ENCODE measurements at places on chromosomes 16 and 17.
A peak's percentile ranks its signal among the peaks of the same experiment; 100 is the strongest.

- peak; percentile 7 for DNase-seq
These were observed 26.1 kb downstream of the METTL16 start for GRCh38 chr17:2485543-2485942.

DNA sequence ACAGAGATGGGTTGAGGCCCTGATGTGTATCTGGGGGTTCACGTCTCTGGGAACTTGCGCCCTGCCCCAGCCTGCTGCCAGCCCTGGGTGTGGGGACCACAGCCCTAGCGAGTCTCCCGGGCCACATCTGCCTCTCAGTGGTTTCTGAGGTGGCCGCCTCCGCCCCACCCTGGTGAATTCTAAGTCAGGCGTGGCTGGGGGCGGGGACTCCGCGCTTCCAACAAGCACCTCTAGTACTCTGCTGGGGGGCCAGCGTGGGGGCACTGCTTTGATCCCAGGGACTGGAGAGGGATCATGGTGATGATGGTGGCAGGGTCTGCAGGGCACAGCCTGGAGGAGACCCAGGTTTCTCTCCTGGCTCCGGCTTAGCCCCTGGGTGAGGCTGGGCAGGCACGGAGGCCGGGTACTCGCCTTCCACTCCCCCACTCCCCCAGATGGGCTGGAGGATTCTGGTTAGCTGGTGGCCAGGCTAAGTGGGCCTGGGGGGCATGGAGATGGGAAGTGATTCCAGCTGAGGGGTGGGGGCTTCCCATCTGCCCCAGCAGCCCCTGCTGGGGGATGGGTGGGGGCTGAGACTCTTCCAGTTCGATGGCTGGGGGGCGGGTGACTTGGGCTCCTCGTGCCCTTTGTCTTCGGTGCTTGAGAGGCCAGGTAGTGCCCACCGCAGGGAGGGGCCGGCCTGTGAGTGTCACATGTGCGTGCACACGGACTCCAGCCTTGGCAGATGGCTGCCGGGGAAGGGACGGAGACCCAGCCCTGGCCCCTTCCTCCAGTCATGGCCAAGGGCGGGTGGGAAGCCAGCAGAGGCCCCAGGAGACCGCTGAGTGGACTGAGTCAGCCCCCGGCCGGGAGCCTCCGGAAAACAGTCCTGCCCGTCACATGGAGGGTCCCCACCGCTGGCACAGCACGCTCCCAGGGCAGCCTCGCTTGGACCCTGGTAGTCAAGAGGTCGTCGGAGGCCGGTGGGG, 3.9 kb downstream of the GLIS2 start:
- DNase-seq = no peak

DNA sequence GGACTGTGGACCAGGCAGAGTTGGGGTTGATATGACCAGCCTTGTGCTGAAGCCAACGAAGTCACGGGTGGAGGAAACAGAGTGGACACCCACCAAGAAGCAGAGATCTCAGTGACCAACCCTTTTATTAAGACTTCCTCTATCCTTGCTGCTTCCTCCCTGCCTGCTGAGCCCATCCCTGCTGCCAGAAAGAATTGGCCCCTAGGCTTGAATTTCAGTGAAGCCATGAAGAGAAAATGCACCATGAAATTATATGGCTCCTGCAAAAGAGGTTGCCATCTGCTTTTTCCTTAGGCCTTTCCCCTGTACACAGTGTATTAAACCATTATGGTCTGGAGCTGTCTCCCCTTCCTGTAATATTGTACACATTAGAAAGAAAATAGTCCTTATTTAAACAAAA, 246.7 kb downstream of the HS3ST3B1 start:
- DNase-seq = no peak

GRCh38 chr17:75880266-75880665, 1.9 kb upstream of the TRIM47 start:
- DNase-seq = no peak

DNA sequence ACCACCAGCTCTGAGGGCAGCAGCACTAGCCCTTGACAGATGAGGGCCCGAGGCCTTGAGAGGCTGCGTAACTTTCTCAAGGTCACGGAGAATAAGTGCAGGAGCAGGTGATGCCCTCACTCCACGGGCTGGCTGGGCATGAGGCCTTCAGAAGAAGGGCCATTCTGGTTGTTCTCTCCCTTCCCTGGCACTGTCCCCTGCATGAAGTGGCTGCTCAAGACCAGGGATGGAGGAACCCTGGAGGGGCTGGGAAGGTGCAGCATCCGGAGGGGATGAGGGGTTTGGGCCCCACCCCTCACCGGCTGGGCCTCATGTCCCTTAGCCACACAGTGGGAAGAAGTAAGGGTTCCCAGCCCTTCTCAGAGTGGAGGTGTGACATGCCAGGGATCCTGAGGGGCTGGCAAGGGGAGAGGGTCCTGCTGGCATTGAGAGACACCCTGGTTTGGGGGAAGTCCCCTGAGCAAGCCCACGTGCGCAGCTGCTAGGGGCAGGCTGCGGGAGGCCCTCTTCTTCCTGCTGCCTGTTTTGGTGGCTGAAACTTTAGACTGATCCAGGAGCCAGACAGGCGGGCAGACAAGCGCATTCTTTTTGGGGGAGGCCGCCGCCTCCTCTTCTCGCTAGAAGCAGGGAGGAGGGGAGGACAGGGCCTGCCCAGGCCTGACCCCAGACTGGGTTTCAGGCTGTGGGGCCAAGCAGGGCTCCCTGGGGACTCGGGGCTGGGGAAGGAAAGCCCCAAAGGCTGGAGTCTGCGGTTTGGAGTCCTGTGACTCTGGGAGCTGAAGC, 74.0 kb downstream of the N4BP1 start:
- peak; percentile 24 for DNase-seq

DNA sequence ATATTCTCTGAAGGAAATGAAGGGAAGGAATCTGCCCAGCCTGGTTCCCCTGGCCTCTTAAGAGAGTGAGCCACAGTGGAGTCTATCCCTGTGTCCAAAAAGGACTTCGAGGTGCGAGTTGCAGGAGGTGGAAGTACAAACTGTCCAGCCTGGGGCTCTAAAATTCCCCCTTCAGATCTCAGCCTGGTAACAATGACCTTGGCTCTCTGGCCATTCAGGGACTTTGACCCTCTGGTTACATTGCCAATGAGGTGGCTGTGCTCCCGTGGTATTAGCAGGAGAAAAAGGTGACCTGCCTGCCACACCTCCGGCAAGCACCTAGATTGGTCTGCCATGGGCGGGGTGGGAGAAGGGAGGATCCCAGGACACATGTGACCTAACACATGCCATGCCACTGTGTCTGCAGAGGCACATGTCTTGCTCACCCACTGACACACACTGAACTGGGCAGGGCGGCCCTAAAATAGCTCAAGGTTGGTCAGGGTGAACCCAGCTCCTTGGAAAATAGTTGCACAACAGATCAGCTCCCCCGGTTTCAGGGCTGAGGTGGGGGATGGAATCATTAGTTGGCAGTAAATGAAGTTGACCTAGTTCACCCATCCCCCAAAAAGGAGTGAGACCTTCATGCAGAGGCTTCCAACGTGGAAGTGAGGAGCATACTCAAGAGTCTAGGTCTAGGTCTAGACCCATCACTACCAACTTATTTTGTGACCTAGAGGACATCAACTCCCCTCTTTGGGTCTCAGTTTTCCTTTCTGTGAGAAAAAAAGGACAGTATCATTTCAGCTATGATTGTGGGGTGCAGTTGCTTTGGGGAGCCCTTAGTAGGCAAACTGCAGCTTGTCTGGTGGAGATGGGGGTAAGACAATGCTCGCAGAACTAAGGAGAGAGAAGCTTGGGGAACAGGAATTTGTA, 2.2 kb downstream of the NR1D1 start:
- DNase-seq = no peak

- DNase-seq = peak; percentile 67
These were observed 138.7 kb upstream of the RPH3AL start for GRCh38 chr17:491086-492021.

GRCh38 chr16:68760671-68761275, 23.7 kb downstream of the CDH1 start:
- DNase-seq = no peak

DNA sequence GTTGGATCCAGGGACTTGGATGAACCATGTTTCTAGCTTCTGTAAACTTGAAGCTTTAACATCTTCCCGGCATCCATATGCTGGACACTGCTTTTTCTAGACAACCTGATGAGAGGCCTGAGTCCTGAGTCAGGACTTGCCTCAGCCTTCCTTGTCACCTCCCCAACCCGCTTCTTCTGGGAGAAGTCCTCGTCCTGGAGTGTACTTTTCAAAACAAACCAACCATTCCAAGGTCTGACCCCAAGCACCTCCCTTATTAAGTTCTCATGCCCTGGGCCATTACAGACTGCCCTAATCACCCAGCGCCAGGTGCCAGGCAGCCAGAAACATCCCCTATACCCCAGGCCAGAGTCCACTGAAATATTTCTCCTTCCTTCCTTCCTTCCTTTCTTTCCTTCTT, 59.4 kb downstream of the CLEC19A start:
- DNase-seq = no peak

DNA sequence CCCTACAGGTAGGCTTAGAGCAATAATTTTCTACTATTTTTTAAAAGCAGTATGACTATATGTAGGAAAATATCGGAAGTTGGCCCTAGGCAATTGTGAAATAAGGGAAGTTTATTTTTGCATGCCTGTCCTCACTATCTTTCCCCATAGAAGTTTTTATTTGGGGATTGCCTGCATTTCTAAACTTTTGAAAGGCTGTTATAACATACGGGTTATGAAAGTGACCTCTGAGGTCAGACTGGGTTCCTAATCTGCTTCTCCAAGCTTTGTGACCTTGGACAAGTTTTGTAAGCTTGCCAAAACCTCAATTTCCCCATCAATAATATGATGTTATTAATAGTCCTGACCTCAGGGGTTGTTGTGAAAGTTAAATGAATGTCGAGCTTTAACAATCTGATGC, 67.1 kb downstream of the ARHGAP44 start:
- no peak for DNase-seq

- DNase-seq = no peak
These were observed 43.4 kb downstream of the ZNF276 start for GRCh38 chr16:89764711-89765201.

DNA sequence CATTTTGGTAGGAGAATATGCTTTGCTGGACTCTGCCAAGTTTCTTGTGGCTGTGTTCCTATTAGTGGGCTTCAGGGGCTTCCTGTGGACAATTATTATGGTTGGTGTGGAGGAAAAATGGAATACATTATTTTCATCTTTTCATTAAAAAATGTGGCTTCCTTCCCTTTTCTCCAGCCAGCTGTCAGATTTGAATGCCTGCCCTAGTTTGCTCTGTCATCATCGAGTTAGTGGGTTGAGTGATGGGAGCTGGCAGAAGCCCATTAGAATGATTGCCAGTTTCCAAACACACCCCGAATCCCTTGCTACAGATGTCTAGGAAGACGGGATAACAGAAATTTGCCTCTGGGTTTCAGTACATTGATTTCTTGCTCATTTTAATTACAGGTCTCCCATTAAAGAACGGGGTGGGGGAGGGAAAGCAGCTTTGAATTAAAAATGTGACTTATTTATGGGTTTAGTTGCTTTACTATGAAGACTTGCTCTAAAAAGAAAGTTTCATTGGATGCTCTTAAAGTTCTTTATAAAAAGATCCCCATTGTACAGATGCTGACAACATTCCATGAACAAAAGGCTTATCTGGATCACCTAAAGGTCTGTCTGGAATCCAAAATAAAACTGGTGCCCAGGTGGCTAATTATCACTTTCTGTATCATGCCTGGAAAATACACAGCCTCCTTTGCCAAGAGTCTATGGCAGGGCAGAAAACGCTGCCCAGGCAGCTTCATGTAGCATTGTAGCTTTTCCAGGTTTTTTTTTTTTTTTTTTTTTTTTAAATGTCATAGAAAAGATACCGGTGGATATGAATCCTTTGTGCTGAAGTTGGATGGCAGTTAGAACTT, 103.6 kb downstream of the PRKCA start:
- DNase-seq = no peak

- no peak for DNase-seq
These were observed 454.8 kb upstream of the CDH11 start for GRCh38 chr16:65576631-65577030.

DNA sequence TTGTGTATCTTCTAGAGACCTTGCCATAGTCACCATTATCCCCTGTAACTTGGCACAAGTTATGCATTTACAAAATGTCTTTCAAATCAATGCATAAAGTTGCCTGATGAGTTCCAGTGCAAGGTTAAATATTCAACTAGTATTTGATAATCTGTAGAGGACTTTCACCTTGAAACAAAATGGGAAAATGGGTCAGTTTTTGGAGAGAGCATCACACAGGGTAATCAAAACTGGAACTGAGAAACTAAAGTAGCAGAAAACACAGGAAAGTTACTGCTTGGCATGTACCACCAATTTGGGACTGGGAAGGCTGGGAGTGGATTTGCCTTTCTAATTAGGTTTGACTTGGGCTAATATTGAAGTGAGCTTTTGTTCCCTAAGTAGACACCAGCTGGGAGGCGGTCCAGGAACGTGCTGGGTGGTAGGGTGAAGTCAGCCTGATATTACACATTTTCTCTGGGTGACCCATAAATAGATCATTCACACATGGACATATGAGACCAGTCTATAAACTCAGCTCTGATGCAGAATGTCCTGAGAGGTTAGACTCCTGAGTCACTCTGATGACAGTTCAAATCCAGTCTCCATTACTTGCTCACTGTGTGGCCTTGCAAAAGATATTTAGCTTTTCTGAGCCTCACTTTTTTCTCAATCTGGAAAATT, 152.3 kb downstream of the PCTP start:
- no peak for DNase-seq

DNA sequence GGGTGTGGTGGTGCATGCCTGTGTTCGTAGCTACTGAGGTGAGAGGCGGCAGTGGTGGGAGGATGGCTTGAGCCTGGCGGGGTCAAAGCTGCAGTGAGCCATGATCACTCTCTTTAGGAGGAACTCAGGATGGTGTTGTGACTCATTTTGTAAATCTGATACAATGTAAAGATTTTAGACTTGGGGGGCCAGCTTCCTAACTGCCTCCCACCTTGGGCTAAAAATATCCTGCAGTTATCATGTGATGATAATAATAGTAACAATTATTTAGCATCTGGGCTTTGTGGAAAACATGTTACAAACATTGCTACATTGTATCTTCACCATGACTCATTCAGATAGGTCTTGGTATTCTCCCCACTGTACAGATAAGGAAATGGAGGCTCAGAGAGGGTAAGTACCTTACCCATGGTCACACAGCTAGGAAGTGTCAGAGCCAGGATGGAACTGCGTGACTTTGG, 7.4 kb downstream of the CTNS start:
- DNase-seq = no peak

DNA sequence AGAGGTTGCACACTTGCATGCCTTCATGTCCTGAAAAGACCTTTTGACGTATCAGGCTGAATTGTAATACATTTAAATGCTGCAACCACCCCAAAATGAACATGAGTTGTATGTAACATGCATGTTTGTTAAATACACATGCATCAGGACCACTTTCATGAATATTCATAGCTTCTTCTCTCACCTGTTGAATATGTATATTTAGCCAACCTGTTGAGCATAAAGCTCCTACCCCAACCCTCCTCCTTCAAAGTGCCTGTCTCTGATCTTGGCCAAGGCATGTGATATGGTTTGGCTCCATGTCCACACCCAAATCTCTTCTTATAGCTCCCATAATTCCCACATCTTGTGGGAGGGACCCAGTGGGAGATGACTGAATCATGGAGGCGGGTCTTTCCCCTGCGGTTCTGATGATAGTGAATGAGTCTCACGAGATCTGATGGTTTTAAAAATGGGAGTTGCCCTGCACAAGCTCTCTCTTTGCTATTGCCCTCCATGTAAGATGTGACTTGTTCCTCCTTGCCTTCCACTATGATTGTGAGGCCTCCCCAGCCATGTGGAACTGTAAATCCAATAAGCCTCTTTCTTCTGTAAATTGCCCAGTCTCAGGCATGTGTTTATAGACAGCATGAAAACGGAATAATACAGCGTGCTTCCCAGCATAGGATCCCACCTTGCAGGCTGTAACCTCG, 3.8 kb upstream of the CRYM start:
- no peak for DNase-seq

Data from fibroblast of skin of left quadriceps (primary cell).